ENCODE measurements at places on chromosomes 2 and 18.

DNA sequence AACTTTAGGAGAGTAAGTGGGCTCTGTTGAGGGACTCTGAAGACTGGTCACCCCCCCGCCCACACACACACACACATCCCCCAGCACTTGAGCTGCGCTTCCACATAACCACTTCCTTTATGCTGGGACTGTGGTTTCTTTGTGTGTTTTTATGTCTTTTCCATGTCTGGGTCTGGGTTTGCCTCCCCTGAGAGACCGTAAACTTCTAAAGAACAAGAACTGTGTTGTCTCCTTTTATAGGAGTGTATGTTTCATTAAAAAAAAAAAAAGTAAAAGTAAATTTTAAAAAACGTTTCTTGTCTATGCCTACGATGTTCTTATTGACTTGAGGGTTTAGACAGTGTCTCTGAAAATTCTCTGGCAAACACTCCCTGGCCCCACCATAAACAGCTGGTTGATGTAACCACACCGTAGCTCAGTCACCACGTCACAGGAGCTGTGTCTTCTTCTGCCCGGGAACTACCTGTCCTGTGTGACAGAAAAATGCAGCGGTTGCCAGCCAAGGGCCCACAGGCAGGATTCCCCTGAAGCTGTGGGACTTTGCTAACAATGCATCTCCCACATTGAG, 68.0 kb downstream of the KLHL29 start:
- DNase-seq = no peak

GRCh38 chr18:60047556-60047955, 147.8 kb downstream of the PMAIP1 start:
- no peak for DNase-seq

DNA sequence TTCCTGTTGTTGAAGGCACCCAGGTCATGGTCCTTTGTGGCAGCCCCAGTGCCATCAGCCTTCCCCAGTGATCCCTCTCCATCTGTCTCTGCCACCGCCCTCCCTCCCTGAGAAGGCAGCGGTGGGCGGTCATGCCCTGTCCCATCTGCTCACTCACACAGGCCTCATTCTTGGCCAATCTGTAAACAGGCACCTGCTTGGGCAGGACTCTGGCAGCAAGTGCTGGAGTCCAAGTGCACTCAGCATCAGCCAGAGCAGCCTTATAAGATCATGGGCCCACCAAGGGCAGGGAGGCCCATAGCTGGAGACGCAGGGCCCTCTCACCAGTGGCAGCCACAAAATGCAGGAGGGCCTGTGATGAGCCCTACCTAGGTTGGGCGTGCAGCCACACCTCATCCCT, 140.9 kb downstream of the TWIST2 start:
- no peak for DNase-seq

DNA sequence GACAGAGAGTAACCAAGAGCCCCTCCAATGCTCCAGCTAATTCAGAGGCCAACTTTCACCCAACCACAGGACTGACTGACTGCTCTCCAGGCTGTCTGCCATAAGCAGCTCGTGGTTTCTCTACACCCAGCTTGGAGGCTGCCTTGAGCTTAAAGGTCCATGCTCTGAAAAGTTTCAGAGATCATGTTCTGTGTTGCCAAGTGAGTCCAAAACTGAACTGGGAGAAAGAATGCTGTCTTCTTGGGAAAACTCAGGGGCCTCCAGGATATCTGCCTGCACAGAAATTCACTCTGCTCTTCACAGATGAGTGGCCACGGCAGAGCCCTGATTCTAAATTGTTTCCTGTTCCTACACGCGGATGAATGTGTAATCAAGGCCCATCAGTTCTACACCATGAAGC, 51.1 kb downstream of the LPIN2 start:
- no peak for DNase-seq

DNA sequence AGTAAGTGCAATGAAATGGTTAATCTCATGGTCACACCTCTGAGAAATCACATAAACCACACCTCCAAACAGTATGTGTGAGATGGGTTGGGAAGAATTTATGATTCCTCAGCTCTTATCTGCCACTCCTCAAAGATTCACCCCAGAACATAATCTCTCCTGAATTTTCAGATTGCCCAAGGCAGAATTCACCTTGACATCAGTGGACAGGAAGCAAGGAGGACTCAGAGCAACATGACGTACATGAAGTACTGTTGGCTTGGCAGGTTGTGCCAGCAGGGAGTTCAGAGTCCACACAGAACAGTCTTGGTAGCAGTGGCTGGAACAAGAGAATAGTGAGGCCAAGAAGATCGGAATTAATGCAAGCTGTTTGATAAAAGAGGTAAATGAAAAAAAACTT, 31.7 kb upstream of the CYBRD1 start:
- DNase-seq = no peak

DNA sequence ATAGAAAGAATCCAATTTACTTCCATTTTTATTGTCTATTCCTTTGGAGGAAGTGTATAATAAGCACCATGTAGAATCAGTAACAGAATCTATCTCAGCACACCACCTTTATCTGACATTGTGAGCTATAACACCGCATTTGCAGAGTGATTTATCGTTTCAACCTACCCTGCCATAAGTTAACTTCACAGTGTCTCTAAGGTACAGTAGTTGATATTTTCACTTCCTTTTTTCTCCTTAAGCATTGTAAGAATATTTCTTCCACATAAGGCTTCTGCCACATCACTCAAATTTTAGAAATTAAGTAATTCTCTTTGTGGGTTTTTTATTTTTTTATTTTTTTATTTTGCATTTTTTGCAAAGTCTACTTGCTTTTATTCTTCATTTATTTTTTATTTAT, 107.1 kb downstream of the TMX3 start:
- no peak for DNase-seq

DNA sequence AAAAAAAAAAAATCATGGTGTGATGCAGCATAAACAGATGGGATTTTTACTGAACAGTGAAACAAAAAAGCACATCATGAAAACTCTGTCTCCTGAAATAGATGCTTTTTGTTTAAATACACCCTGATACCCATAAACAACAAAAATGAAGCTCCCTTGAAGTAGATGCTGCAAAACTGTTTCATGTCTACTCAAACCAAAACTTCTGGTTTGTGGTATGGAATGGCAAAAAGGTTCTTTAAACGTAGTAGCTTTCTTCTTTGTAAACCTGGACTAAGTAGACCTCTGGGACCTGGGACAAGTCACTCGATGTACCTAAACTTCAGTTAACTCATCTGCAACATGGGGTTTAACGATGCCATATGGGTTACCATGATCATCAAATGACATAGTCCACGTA, 64.4 kb upstream of the RAPH1 start:
- no peak for DNase-seq

DNA sequence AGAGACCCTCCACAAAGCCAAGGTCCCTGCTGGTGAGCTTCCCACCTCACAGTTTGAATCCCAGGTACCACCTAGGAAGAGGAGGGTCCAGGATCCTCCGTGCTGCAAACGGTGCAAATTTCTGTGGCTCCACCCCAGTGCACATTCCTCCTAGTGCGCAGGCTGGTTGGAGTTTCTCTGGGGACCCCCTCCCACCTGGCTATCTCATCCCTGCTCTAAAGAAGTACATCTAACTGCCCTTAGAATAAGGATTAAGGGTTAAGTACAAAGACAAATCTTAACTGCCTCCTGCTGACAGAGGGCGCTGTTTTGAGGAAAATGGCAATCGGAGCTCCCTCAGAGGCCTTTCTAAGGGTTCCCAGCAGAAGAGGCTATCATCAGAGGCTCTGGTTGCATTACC, 109.6 kb upstream of the FSIP2 start:
- no peak for DNase-seq

- DNase-seq = no peak
Observed at GRCh38 chr2:70920367-70920715, 15.4 kb upstream of the ATP6V1B1 start.

GRCh38 chr2:36137612-36138011, 218.0 kb upstream of the CRIM1 start:
- DNase-seq = no peak

DNA sequence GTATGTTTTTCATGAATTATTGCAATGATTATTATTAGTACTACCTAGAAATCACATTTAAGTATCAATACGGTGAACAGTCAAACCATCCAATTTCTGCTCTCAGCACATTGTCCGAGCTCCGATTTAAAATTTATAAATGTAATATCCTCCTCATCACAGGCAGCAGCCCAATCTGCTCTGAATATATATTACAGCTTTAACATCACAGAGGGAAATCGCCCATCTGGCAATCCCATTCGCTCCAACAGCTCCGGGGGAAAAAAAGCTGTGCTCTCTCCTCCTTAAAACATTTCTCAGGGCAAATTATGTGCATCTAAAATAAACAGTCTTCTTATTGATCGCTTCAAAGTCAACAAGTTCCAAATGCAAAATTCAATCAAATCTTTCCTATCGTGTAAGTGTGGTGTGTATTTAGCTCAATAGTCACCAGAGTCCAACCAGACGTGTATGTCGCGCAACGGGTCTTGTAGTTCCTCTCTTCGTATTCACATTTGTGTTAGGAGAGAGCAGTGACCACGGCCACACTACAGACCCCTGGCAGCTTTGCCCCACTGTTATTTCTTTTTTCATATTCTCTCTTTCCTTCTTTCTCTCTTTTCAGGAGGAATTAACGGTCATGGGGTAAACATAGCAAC, 2.4 kb downstream of the FIGN start:
- no peak for DNase-seq

GRCh38 chr2:44679584-44679983, 261.9 kb upstream of the SIX3 start:
- no peak for DNase-seq

DNA sequence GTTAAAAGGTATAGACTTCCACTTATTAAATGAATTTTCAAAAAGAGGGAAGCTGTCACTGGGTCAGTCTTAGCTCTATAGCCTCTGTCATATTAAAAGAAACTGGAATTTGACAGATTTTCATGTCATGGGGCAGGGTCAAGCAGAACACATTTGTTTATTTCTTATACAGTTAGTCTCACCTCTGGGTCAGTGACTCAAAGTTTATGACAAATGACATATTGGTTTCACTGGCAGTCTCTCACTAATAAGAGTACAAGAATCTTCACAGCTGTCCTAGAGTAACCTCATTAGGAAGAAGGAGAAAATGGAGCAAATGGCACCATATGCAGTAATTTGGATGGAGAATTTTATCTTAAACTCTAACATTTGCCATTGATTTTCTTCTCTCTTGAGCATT, 63.2 kb downstream of the MBD2 start:
- no peak for DNase-seq

- DNase-seq = no peak
Observed at GRCh38 chr2:95379371-95379831, 23.1 kb upstream of the FAHD2A start.

DNA sequence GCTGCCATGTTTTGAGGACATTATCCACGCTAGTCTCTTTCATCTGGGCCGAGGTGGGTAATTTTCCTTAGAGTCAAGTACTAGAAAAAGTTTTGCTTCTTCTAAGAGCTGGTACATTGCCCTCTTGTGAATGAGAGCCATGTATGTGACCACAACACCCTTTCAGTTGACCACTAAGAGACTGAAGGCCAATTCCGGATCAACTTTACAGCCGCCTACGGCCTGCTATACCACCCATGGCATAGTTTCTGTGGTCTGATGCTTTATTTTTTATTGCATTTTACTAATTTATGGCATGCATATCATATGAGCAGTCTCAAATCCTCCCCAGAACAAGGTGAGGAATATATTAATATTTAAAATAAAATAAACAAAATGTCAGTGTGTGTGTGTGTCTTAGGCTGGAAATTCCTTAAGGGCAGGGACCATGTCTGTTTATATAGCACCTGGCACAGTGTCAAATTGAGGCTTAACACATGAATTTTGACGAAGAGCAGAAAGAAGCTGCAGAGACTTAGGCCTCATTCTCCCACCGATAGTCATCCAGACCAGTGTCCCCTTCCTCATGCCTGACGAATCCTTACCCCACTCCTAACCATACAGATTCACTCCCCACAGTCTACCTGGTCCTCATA, 35.4 kb downstream of the PSD4 start:
- DNase-seq = no peak

DNA sequence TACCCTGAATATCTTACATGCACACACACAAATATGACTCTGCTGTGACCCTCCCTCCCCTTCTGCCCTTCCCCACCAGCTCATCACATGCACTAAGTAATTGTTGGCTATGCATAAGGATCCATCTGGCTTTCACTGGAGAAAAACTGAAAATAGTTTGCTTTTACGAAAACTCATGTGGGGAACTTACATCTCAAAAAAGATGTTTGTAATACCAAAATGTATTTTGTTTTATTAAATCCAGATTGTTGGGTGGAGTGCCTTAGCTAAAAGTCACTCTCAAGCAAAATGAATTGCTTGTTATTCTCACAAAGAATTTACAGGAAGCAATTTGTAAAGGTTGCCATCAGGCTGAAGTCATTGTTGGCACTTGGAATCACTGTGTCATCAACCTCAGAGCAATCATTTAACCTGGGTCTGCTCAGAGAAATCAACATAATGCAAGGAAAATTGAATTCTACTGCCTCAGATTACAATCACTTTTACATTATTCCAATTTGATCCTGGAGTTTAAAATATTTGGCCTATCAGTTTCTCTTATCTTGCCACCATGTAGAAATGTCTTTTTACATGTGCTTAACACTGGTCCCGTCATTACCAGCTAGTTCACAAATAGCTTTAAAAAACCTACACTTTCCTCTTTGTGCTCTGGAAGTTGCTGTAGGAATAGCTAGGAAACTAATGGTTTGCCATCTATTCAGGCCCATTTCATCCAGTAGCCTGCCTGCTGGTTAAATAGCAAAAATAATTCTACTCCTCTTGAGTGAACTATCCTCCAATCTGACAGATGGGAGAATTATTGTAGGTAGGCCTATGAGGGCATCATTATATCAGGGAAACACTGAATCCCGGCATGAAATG, 90.3 kb upstream of the TMEM17 start:
- DNase-seq = no peak

DNA sequence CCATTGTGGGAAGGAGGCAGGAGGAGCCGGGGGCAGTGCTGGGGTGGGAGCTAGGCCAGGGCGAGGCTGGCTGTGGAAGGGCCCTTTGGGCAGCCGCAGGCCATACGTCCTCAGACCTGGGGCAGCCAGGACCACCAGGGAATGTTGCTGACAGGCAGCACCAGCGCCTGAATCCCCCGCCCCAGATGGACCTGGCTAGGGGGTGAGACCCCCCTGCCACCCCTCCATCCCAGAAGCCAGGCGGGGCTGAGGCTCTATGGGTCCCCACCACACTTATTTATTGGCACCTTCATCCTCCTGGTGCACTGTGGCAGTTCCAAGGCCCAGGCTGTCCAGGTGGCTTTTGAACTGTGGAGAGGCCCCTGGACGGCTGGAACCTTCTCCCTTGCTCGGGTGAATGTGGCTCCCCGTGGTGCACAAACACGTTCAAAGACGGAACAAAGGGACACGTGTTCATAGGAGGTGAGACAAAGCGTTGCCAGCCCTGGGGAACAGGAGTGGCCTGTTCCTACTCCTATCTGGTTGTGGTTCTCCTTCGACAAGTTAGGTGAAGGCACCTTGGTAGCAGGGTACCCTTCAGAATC, 35.1 kb downstream of the RAMP1 start:
- no peak for DNase-seq

DNA sequence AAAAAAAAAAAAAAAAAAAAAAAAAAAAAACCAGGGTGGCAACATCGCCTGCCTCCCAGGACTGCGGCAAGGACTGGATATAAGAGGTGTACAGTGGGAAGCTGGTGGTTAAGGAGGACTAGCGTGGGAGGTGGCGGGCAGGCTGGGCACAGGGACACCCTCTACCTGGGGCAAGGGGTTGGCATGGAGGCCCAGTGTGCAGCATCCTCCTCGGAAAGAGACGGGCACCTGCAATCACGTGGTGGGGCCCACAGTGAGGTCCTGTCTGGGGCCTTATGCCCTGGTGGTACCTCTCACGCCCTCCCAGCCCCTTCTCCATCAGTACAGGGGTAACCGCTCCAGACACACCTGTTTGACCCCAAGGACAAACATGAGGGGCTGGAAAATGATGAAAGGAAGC, 27.9 kb downstream of the PXDN start:
- DNase-seq = no peak
